ENCODE measurements at places on chromosomes 4 and X.

DNA sequence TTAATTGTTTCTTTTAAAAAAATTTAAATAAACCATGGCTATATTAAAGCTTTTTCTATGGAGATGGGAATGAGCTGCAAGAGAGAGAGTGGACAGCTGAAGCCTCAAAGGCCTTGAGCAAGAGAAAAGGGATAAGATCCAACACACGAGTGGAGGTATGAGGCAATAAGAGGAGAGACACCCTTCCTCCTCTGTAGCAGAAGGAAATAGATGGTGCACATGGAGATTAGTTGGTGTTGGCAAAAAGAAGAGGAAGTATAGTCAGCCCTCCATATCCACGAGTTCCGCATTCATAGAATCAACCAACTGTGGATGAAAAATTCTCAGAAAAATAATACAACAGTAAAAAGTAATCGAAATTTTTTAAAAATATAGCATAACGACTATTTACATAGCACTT lies 3.2 kb downstream of the CXorf38 start:
- no peak for DNase-seq

GRCh38 chr4:123593655-123594054 lies 197.1 kb downstream of the SPRY1 start:
- DNase-seq, result no peak

DNA sequence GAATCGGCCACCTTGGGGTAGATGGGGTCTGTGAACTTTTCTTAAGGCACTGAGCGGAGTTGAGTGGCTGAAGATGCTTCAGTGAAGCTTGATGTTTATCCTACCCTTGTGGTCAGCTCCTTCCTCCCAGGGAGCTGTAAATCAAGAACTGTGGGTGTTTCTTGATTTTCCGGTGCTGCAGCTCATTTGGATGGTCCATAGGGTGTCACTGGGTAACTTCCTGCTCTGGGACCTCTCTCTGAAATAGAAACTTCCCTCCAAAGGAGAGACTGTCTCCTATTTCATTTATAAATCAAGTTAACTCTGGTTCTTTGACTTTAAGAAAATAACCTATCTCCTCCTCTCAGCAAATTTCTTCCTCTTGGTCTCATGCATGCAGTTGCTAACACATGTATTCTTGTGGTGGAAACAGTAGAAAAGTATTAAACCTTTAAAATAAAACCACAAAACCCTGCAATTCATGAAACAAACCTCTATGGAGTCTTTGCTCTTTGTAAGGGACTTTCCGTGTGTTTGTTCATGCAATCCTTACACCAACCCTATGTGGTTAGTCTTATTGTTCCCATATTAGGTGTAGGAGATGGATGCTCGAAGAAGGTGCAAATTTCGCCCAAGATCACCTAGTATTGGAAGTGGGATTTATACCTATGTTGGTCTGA lies 110.3 kb downstream of the SHROOM3 start:
- DNase-seq, result no peak

- DNase-seq, result no peak
Observed at GRCh38 chr4:110878956-110879355, 256.1 kb upstream of the PITX2 start.

All from NCI-H774 (cell line).